ENCODE measurements at places on chromosomes 12 and 14. TPM values are rescaled to one million over a fixed set of nuclear protein-coding genes. Genes with fewer than 3 reads are reported as not detected.

DNA sequence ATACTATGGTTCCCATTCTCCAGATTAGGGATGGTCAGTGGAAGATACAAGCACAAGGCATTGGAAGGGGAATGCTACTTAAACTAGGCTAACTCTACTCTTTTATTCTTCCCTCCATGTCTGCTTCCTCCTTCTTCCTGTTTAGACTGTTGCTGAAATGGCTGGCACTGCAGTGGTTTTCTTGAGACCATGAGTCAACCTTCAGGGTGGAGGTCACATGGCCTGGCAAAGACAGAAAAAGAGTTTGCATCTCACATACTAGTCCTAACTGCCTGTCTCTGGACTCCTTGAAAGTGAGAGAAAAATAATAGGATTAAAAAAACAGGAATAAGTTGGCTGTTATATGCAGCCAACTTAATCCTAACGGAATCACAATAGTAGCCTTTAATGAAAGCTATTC lies 37.0 kb downstream of the ALDH1L2 start:
- H3K4me1 ChIP-seq, result peaks cover 5% of the 10 kb centered on the region
- DNase-seq, result no peak
- H3K27ac ChIP-seq, result no peak overlapping the region
- no peak overlapping the region for H3K4me3 ChIP-seq
- H3K36me3 ChIP-seq, result no peaks in the 10 kb centered on the region

- no peak for DNase-seq
- H3K36me3 ChIP-seq, result no peaks in the 10 kb centered on the region
- H3K4me3 ChIP-seq, result no peak overlapping the region
Observed at GRCh38 chr12:77619425-77619824, 211.3 kb upstream of the NAV3 start.

Gene LALBA
- total RNA-seq, result not detected

DNA sequence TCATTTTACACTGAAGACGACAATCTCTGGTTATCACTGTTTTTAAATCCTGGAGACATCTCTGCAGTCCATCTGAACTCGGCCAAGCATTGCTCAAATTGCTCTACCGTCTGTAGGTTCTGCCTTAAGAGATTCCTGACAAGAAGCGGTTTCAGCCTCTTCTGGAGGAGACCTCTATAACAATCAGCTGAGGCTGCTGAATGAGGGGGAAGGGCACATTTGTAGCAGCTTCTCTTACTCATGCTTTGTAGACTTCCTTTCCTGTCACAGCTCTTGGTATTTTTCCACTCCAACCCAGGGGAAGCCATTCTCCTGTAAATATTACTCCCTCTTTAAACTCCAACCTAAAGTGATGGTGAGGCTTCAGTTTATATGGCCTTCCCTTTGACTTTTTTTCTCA lies 3.0 kb downstream of the ARG2 start:
- no peak overlapping the region for H3K4me3 ChIP-seq
- no peaks in the 10 kb centered on the region for H3K27me3 ChIP-seq
- H3K27ac ChIP-seq, result no peak overlapping the region

- no peaks in the 10 kb centered on the region for H3K36me3 ChIP-seq
- peaks cover 25% of the 10 kb centered on the region for H3K4me1 ChIP-seq
- no peaks in the 10 kb centered on the region for H3K27me3 ChIP-seq
- no peak overlapping the region for H3K27ac ChIP-seq
- H3K4me3 ChIP-seq, result no peak overlapping the region
Observed at GRCh38 chr14:59344691-59345455, 120.3 kb downstream of the GPR135 start.

Gene MYL2
- 0.39 TPM for total RNA-seq

- peaks cover 5% of the 10 kb centered on the region for H3K36me3 ChIP-seq
- H3K4me1 ChIP-seq, result peaks cover 3% of the 10 kb centered on the region
- H3K4me3 ChIP-seq, result peak overlapping the region; percentile 77
- H3K27me3 ChIP-seq, result no peaks in the 10 kb centered on the region
- peak overlapping the region; percentile 95 for H3K27ac ChIP-seq
- peak; percentile 48 for DNase-seq
Observed at GRCh38 chr14:50944647-50945413, 547 bp upstream of the PYGL start.

Gene SDR9C7
- not detected for total RNA-seq

DNA sequence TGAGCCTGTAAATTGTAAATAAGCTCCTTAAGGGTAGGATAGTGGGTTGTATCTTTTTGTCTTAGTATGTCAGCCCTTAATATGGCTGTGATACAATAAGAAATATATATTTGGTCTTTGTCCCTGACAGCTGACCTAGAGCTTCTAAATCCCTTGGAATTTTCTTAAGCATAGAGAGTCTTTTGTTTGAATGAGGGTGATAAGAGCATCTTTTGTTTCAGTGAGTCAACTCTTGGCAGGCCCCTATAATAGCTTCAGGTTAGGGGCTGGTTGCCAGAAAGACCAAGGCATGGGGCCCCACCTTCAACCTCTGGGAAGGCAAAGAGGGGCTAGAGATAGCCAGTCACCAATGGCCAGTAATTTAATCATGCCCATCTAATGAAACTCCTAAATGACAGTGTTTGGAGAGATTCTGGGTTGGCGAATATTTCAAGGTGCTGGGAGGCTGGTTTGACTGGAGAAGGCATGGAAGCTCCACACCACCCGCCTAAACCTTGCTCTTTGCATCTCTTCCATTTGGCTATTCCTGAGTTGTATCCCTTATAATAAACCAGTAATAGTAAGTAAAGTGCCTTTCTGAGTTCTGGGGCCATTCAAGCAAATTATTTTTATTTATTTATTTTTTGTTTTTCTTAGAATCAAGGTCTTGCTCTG lies 10.5 kb downstream of the PALS1 start:
- H3K27ac ChIP-seq, result peak overlapping the region; percentile 17
- DNase-seq, result no peak
- no peaks in the 10 kb centered on the region for H3K36me3 ChIP-seq
- H3K27me3 ChIP-seq, result no peaks in the 10 kb centered on the region
- H3K4me1 ChIP-seq, result peaks cover 21% of the 10 kb centered on the region

Gene ADCY6
- 24.9 TPM for total RNA-seq

GRCh38 chr12:56602239-56602638 lies 27.9 kb downstream of the BAZ2A start:
- no peaks in the 10 kb centered on the region for H3K27me3 ChIP-seq
- H3K4me1 ChIP-seq, result no peaks in the 10 kb centered on the region
- no peak for DNase-seq
- peaks cover 76% of the 10 kb centered on the region for H3K36me3 ChIP-seq

Gene AP5M1
- total RNA-seq, result 25.3 TPM

DNA sequence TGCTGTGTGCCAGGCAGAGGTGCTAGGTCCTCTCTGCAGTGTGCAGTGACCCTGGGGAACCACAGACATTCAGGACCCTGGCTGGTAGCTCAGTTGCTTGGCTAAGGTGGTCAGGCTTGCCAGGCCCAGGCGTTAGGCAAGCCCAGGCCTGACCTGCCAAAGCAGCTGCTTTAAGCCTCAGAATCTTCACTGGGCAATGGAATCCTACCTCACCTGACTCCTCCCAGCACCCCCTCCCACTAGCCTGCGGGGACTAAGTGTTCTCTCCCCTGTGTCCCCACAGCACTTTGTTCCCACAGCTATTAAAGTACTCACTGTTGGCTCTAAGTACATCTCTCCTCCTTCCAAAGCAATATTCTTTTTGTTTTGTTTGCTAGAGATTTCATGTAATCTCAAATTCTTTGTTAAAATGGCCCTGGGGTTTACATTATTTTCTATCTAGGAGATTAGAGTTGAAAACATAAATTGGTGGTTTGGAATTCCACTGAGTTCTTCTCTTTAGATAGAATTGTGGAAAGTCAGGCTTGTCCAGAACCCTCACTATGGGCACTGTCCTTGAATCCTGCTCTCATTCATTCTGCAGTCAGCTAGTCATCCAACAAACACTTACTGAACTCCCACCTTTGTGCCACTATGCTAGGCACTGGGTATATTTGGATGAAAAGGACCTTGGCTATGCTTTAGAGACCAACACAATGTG lies 44.4 kb downstream of the DGLUCY start:
- no peaks in the 10 kb centered on the region for H3K27me3 ChIP-seq
- H3K36me3 ChIP-seq, result peaks cover 32% of the 10 kb centered on the region
- DNase-seq, result no peak

Gene KRT84
- total RNA-seq, result not detected

Gene PZP
- not detected for total RNA-seq

Gene CARMIL3
- 0.71 TPM for total RNA-seq

Gene COCH
- total RNA-seq, result 6.7 TPM

GRCh38 chr14:104315625-104316024 lies 177.2 kb downstream of the KIF26A start:
- H3K4me3 ChIP-seq, result no peak overlapping the region
- no peaks in the 10 kb centered on the region for H3K4me1 ChIP-seq
- H3K36me3 ChIP-seq, result no peaks in the 10 kb centered on the region
- H3K27me3 ChIP-seq, result peaks cover 6% of the 10 kb centered on the region
- no peak for DNase-seq
- no peak overlapping the region for H3K27ac ChIP-seq

DNA sequence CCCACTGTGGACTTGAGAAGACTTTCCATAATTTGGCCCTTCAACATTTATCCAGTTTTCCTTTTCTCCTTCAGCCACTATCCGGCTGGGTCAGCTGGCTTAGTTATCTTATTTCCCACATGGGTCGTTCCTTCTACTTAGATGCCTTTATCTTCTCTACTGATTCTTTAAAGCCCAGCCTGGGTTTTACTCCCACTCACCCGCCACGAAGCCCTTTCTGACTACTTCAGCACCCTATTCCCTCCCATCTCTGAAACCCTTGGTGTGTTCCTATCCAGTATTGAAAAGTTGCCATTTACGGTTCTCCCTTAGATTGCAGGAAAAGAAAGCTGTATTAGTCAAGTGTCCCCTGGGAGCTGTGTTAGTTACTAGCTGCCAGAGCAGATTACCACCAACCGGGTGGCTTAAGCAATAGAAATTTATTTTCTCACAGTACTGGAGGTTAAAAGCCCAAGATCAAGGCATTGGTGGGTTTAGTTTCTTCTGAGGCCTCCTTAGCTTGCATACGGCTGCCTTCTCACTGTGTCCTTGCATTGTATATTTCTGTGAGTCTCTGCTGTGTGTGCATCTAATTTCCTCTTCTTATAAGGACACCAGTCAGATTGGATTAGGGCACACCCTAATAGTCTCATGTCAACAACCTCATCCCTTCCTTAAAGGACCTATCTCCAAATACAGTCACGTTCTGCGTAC lies 105.5 kb downstream of the GPATCH2L start:
- H3K27me3 ChIP-seq, result no peaks in the 10 kb centered on the region
- H3K36me3 ChIP-seq, result no peaks in the 10 kb centered on the region
- DNase-seq, result no peak
- no peaks in the 10 kb centered on the region for H3K4me1 ChIP-seq

Gene ERGIC2
- 71.1 TPM for total RNA-seq

DNA sequence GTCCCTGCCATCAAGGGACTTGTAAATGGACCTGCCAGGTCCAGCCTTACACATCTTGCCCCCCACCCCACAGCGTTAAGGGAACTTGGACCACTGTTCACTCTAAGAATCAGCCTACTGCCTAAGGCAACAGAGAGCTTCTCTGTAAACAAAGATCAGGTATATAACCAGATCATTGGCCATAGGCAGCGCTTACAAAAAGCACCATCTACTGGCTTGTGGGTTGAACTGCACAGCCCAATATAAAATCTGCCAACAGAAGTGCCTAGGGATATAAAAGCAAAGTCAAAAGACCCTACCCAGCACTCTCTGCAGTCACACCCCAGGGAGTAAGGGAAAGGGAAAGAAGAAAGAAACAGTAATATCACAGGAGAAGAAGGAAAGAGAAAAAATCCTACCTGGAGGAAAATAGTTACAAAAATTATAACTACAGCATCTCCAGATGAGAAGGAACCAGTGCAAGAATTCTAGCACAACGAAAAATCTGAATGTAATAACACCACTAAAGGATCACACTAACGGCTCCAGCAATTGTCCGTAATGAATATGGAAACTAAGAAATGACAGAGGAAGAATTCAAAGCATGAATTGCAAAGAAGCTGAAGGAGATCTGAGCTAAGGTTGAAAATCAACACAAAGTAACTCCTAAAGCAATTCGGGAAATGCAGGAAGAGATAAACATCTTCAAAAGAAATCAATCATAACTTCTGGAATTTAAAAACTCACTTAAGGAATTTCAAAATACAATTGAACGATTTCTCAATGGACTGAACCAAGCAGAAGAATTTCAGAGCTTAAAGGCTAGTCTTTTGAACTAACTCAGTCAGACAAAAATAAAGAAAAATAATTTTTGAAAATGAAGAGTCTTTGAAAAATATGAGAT lies 95.2 kb upstream of the PCED1B start:
- no peak overlapping the region for H3K4me3 ChIP-seq
- H3K27ac ChIP-seq, result no peak overlapping the region
- no peaks in the 10 kb centered on the region for H3K27me3 ChIP-seq
- no peaks in the 10 kb centered on the region for H3K36me3 ChIP-seq

DNA sequence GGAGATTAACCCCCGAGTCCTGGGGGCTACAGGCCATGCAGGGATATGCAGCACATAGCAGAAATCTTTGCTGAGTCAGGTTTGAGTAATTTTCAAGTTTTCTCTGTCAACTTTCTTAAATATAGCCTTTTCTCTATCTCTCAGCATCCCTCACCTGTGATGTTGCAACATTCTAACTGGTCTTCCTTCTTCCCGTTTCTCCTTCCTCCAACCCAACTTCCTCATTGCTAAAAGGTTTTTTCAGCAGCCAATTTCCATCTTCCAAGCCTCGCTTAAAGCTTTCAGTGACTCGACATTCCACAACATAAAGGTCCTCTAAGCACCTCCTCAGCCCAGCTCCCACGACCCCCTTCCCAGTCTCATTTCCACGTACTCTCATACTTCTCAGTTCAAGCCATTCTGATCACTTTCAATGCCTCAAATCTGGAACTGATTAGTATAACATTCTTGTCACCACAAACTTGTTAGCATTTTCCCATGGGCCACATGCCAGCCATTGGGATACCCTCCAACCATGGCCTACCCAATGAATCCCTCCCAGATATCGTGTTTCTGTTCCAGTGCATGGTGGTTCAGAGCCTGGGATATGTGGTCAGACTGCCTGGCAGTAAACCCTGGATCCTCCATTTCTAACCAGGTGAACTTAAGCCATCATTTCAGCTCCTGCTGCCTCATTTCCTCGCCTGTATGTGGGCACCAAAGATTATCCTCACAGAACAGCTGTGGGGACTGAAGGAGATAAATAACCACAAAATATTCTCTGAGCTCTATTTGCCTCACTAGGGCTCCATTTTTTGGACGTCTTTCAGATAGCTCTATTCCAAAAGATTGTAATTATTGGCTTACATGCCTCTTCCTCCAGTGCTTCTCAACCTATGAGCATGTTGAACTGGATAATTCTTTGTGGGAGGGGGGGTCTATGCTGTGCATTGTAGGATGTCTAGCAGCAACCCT lies 65.8 kb downstream of the KCNK10 start:
- no peak overlapping the region for H3K4me3 ChIP-seq
- 0 out of 2 replicates have a peak, but pooled peaks cover 2% of the 10 kb centered on the region for H3K27me3 ChIP-seq
- no peak for DNase-seq
- H3K36me3 ChIP-seq, result no peaks in the 10 kb centered on the region
- no peaks in the 10 kb centered on the region for H3K4me1 ChIP-seq
- H3K27ac ChIP-seq, result no peak overlapping the region

DNA sequence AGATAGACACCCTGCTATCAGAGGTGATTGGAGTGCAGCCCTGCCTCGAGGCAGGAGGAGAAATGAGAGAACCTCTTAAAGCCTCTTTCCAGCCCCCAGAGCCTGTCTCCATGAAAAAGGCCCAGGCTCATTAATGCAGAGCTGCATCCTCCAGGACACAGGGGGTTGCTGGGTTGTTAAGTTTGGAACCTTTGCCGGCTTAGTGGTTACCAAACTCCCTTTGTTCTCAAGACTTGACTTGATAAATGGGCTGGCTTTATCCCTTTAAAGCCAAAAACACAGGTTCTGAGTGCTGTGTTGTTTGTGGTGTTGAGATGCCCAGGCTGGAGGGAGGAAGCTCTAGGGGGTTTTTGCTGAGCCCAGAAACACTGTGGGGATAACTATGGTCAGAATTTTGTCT lies 71.0 kb downstream of the DAD1 start:
- H3K4me1 ChIP-seq, result no peaks in the 10 kb centered on the region
- no peak for DNase-seq
- no peak overlapping the region for H3K27ac ChIP-seq

Measured in HCT116 (cell line).